ENCODE measurements at places on chromosomes 2 and 18.

- no peak for DNase-seq
Measured at GRCh38 chr2:125455110-125455509, 1200.8 kb upstream of the GYPC start.

- no peak for DNase-seq
Measured at GRCh38 chr18:46378864-46379207, 274.7 kb downstream of the HAUS1 start.

DNA sequence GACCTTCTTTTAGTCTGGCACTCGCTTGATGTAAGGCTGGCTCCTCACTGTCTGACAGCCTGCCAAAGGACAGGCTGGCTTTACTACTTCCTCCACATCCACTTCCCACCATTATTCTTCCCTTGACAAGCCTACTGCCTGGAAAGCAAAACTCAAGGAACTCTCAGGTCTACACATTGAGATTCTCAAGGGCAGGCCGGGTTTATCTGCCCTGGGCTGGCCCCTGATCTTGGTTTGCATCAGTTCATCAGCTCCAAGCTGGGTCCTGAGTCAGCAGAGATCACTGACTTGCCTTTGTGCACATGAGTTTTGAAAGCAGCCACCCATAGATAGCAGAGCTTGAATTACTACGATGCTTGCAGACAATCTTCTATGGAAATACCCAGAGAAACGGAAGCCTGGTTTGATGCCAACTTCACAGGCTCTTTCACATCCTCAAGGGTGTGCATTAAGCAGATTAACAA lies 53.9 kb downstream of the KCTD18 start:
- no peak for DNase-seq

GRCh38 chr2:241092677-241093076 lies 9.4 kb downstream of the MTERF4 start:
- DNase-seq = no peak

DNA sequence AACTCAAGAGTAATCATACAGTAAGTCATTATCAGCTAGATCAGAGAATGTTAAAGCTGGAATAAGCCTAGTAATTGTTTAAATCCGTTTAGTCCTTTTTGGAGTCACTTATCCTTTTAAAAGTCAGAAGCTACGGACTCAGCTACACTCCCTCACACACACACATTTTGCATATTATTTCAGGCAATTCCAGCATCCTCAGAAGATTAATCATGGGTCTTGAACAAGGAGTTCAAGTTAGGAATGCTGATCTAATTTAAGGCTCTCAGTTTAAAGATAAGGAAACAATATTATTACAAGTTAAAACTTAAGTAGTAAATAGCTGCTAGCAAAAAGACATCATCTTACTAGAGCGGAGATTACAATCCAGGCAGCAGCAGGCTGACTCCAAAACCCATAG lies 74.3 kb downstream of the GTF3C3 start:
- no peak for DNase-seq

- DNase-seq = no peak
Measured at GRCh38 chr2:139492131-139492680, 712.0 kb upstream of the NXPH2 start.

- no peak for DNase-seq
Measured at GRCh38 chr2:238155761-238156694, 2.7 kb upstream of the ERFE start.

DNA sequence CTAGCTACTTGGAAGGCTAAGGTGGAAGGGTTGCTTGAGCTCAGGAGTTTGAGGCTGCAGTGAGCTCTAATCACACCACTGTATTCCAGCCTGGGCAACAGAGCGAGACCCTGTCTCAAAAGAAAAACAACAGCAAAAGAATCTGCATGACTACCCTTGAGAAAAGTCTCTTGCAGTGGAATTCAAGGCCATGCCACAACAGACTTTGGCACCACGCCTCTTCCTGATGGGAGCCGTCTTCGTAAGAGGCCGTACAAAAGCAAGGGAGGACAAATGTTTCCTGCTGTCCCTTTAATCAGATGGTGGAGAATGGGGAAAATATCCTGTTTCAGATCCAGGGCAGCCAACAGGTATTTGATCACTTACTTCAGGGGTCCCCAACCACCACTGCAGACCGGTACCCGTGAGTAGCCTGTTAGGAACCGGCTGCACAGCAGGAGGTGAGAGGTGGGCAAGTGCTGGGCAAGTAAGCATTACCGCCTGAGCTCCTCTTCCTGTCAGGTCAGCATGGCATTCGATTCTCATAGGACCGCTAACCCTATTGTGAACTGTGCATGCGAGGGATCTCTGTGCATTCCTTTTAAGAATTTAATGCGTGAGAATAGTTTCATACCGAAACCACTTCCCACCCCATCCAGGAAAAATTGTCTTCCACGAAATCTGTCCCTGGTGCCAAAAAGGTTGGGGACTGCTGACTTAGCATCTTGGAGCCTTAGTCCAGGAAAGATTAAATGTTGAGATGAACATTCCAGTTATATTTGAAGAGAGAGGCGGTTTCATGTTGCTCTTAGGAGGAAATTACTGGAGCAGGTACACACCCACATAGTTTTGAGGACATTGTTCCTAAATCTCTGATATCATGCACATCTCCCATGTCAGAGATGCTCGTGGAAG lies 94.4 kb upstream of the XPO1 start:
- DNase-seq = no peak

DNA sequence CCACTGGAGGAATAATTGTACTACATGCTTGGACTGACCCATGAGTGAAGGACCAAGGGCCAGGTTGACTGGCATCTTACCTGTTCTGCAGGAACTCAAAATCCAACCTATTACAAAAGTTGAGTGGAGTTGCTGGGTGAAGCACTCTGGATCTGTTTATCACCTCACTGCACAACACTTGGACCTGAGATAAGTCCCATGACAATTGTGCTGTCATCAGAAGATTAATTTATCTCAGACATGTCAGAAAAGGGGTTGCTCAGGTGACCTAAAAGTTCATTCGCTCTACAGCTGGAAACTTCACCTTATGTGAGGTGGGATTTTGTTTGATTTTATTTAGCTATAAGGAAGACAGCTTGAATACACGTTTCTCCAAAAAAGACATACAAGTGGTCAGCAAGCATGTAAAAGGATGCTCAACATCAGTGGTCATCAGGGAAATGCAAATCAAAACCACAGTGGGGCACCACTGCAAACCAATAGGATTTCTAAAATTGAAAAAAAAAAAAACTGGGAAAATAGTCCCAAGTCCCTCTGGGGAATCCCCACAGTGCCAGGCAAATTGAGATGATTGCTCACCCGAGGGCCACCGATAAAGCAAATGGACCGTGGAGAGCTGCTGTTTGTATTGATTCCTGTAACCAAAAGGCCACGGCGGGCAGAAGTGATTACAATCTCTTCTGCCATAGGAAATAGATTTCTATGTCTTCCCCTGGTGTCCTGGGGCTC lies 65.8 kb upstream of the SLC35F5 start:
- no peak for DNase-seq

DNA sequence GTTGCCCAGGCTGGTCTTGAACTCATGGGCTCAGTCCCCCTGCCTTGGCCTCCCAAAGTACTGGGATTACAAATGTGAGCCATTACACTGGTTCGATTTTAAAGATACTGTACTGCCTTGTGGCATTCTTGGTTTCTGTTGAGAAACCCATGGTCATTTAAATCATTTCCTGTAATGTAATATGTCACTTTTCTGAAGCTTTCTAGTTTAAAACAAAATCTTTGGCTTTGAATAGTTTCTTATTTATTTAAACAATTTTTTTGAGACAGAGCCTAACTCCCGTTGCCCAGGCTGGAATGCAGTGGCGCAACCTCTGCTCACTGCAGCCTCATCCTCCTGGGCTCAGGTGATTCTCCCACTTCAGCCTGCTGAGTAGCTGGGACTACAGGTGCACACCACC lies 8.9 kb downstream of the ZNF512 start:
- DNase-seq = no peak

DNA sequence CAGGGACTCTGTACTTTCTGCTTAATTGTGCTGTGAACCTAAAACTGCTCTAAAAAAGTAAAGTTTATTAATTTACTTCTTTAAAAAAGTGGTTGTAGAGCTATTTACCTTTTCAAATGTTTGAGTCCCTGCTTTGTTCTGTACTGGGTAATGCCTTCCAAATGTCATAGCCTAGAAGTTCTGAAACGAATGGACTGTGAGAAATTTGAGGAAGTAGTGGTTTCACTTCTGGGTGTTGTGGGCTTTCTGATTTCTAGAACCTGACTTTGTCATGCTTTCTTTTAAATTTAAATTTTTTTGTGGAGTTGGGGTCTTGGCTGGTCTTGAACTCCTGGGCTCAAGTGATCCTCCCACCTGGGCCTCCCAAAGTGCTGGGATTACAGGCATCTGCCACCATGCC lies 44.6 kb downstream of the SMAD4 start:
- no peak for DNase-seq

GRCh38 chr2:181128199-181128598 lies 147.8 kb downstream of the UBE2E3 start:
- DNase-seq = no peak

DNA sequence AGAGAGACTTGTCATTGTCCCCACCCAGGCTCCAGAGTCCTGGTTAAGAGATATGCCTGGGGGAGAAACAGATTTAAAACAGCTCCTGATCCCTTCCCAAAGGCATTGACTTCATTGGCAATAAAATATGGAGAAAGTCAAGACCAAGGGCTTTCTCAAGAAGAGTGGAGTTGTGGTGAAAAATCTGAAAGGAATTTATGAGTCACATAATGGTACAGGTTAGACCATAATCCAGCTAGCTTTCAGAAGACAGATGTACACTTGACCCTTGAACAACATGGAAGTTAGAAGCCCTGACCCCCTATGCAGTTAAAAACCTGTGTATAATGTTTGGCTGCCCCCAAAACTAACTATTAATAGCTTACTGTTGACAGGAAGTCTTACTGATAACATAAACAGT lies 599.1 kb upstream of the SOX11 start:
- no peak for DNase-seq

DNA sequence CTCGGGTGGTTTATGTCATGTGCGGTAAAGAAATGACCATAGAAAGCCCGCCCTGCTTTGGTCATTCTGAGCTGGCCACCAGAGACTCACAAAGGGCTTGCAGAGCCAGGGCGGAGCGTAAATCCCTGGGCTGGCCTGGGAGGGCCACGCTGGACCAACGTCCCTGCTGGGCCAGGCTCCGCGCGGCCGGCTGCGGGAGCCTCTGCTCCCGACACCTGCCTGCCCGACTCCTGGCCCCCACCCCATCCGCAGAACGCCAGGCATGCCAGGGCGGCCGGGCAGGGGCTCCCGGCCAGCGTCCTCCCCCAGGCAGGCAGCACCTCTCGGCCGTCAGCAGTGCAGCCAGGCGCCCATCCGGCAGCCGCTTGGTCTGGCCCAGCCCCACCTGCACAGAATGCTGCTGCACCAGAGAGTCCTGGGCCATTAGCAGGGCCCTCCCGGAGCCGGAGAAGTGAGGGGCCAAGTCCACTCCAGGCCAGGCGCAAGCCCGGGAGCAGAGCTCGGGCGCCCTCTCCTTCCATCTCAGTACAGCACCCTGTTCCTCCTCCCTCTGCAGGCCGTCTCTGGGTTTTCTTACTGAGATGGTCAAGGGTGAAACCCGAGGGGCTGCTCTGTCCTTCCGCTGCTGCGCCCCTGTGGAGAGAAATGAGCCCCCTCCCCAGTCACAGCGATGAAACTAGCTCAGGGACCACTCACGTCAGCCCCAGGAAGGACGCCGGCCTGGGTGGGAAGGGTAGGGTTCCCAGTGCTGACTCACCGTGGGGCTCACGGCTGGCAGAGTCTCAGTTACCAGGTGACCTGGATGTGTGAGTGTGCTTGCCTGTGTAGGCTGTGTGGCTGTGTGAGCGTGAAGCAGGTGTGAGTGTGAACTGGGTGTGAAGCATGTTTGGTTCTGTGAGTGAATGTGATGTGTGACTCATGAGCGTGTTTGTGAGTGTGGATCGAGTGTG lies 83.3 kb downstream of the PTGR3 start:
- DNase-seq = no peak

DNA sequence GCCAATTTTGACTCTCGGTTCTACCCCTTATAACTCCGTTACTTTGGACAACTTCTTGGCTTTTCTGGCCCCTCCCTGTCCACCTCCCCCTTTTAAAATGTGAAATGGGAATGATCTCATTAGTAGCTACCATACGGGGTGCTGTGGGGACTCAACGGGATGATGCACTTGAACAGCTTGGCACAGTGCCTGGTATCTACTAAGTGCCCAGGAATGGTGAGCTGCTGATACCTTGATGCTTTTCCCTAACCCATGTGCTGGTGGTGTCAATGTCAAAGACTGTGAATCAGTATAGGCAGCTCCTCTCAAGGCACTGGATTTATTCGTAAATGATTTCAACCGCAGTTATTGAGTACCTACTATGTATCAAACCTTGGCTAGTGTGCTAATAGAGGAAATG lies 204.2 kb downstream of the LOXHD1 start:
- DNase-seq = no peak

DNA sequence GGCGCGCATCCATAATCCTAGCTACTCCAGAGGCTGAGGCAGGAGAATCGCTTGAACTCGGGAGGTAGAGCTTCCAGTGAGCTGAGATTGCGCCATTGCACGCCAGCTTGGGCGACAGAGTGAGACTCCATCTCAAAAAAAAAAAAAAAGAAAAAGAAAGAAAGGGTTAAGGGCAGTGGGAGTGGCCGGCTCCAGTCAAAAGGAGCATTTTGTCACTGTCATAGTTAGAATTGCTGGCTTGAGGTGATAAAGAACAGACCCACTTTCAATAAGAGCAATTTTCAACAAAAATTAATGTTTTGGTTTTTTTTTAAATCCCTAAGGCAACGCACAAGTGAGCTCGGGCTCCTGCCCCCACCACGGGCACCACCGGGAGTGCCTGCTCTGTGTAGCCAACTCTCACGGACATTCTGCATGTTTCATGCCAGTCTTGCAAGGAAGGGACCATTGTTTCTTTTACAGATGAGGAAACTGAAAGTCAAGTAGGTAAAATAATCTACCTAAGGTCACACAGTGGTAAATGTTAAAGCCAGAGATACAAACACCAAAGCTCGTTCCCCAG lies 8.5 kb downstream of the CIB4 start:
- DNase-seq = no peak

DNA sequence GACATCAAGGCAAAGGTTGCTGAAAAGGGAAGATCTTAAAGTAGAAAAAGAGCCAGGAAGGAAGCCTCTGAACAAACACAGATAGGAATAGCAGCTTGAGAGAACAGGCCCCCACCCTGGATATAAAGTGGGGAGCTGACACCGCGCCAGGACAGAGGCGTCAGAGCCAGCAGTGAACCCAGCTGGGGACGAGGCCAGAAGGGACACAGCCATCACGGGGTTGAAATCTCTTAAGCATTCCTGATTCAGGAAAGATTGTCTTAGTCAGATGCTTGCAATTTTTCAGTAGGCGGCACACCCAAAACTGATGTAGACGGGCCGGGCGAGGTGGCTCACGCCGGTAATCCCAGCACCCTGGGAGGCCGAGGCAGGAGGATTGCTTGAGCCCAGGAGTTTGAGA lies 93.8 kb upstream of the PHLPP1 start:
- DNase-seq = no peak

- DNase-seq = no peak
Measured at GRCh38 chr2:33342705-33343104, 133.7 kb upstream of the RASGRP3 start.

DNA sequence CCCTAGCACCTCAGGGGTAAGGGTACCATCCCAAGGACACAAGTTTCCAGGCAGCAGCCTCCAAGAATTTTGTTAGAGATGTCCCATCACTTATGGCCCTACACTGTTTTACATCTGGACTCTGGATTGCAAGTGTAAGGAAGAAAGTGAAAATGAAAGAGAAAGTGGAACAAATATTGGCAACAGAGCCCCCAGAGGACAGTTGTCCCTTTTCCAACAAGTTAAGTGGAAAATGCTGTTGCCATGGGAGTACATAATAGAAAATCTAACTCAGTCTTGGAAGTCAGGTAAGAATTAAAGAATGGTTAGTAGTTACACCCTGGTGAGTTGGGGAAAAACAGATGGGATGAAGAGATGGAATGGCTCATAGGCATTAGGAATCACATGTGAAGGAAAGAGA lies 50.6 kb downstream of the TTC21B start:
- no peak for DNase-seq

GRCh38 chr2:236919209-236919608 lies 166.5 kb upstream of the COPS8 start:
- no peak for DNase-seq
